ENCODE measurements at places on chromosomes 3 and 15. TPM values are rescaled to one million over a fixed set of nuclear protein-coding genes. Genes with fewer than 3 reads are reported as not detected.

- H3K27me3 ChIP-seq = no peaks in the 10 kb centered on the region
- no peaks in the 10 kb centered on the region for H3K4me1 ChIP-seq
- H3K4me3 ChIP-seq = no peak overlapping the region
- no peaks in the 10 kb centered on the region for H3K36me3 ChIP-seq
Observed at GRCh38 chr3:26068890-26069289, 279.0 kb downstream of the OXSM start.

The ARGFX gene
- total RNA-seq = not detected

The P2RY14 gene
- total RNA-seq = not detected

- H3K36me3 ChIP-seq = no peaks in the 10 kb centered on the region
- H3K4me1 ChIP-seq = no peaks in the 10 kb centered on the region
- no peak for DNase-seq
Observed at GRCh38 chr3:168138421-168138820, 42.7 kb upstream of the GOLIM4 start.

- no peak for DNase-seq
- H3K4me1 ChIP-seq = no peaks in the 10 kb centered on the region
- H3K4me3 ChIP-seq = no peak overlapping the region
- no peaks in the 10 kb centered on the region for H3K36me3 ChIP-seq
- no peak overlapping the region for H3K27ac ChIP-seq
- no peaks in the 10 kb centered on the region for H3K27me3 ChIP-seq
Observed at GRCh38 chr3:136994772-136995516, 37.2 kb downstream of the IL20RB start.

GRCh38 chr3:157463816-157464215 lies 27.2 kb downstream of the PTX3 start:
- no peaks in the 10 kb centered on the region for H3K36me3 ChIP-seq
- no peak for DNase-seq
- no peak overlapping the region for H3K27ac ChIP-seq
- H3K4me1 ChIP-seq = peaks cover 8% of the 10 kb centered on the region
- H3K27me3 ChIP-seq = no peaks in the 10 kb centered on the region
- no peak overlapping the region for H3K4me3 ChIP-seq

DNA sequence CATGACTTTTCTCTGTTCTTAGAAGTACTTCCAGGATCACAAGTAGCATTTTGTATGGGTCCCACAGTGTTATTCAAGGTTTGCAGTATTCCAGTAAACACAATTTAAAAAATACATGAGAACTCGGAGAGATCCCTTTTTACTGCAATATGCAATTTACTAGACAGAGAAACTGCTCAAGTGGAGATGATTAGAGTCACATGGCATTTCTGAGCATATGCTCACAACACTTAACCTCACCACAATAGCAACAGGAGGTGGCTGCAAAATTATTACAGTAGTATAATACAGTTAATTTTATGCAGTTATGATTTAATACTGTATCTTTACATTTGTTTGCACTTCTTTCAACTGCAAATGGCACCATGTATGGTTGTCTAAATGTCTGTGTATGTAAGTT lies 87.5 kb downstream of the PIK3CB start:
- no peak overlapping the region for H3K27ac ChIP-seq
- no peak for DNase-seq
- no peak overlapping the region for H3K4me3 ChIP-seq
- H3K36me3 ChIP-seq = peaks cover 15% of the 10 kb centered on the region

The FILIP1L gene
- 19.4 TPM for total RNA-seq

GRCh38 chr3:188662795-188663194 lies 508.8 kb downstream of the LPP start:
- no peaks in the 10 kb centered on the region for H3K36me3 ChIP-seq
- DNase-seq = no peak
- H3K27me3 ChIP-seq = no peaks in the 10 kb centered on the region
- H3K4me1 ChIP-seq = peaks cover 17% of the 10 kb centered on the region

DNA sequence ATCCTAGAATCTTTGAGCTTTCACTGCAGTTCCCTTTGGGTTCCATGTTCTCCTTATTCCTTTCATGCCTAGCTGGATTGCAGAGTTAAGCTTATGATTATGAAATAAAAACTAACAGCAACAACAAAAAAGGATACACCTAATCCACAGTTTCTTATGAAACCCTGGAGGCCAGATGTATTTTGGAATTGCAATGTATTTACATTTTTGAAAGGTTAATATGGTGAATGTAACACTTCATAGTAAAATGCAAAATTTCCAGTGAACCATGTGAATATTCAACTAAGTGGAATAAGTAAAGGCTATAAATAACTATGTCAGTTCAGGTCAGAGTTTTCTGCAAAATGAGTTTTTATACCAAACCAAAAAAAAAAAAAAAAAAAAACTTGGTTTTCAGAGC lies 65.8 kb upstream of the FLNB start:
- H3K4me1 ChIP-seq = peaks cover 10% of the 10 kb centered on the region
- no peak overlapping the region for H3K4me3 ChIP-seq
- DNase-seq = no peak
- no peaks in the 10 kb centered on the region for H3K27me3 ChIP-seq

- no peak overlapping the region for H3K4me3 ChIP-seq
- peaks cover 36% of the 10 kb centered on the region for H3K4me1 ChIP-seq
- peaks cover 10% of the 10 kb centered on the region for H3K27me3 ChIP-seq
Observed at GRCh38 chr15:58392611-58393161, 39.1 kb upstream of the LIPC start.
